Cardiac fibroblast (primary cell): ENCODE measurements at places on chromosomes 2 and 18.

GRCh38 chr18:7157760-7158159, 40.2 kb upstream of the LAMA1 start:
- no peak for DNase-seq

- no peak for DNase-seq
Observed at GRCh38 chr2:174597009-174597344, 627 bp downstream of the WIPF1 start.

- no peak for DNase-seq
Observed at GRCh38 chr2:203994735-203995134, 58.2 kb downstream of the ICOS start.

- DNase-seq: no peak
Observed at GRCh38 chr18:484749-485464, 15.6 kb downstream of the COLEC12 start.

DNA sequence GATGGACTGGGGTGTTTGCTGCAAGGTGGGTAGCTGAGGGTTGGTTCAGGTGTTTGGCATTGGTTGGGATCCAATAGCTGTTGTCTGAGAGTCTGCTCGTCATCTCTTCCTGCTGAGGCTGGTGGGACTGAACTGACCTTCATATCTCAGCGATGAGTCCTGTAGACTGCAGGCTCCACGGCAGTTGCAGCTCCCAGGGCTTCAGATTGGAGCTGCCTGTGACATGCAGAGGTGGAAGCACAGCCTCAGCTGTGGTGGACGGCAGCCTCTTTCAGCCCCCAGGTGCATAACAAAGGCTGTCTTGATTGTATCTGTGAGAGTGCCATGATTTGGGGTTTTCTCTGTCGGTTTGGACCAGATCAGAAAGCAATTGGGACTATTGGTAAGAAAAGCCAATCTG, 3.9 kb upstream of the IL1R2 start:
- no peak for DNase-seq

GRCh38 chr2:111535404-111535803, 348.6 kb downstream of the ANAPC1 start:
- peak; percentile 47 for DNase-seq

- DNase-seq: no peak
Observed at GRCh38 chr2:238645095-238645494, 202.8 kb upstream of the TWIST2 start.

DNA sequence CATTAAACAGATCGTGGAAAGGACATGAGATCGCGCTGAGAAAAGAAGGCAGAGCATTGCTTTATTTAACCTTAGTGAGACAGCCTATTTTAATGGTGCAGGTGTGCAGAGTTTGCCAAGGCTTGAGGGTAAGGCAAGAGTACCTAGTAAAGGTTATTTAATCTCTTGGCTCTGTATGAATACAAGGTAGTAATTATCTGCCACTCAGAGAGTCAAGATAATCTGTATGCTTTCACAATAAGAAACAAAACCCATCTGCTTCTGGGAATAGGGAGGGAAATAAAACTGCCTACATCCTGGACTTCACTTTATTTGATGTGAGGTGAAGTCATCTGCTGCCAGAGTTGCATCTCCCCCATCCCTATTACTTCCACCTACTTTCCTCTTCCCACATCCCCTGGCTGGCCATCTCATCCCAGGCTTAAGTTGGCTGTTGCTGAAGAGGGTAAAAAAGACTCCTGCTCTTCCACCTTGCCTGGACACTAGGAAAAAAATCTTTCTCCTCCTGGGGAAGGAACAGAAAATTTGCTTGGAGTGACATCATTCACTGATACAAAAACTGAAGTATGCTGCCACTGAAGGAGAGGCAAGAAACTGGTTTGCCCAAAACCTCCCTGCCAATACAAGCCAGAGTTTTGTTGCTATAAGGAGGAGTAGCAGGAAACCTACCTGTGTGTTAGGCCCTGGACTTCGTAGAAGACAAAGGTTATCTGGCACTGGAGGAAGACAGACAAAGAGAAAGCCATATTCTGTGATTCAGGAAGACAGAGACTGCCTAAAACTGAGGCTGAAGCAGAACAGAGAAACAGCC, 35.8 kb upstream of the ARHGAP25 start:
- DNase-seq: no peak

DNA sequence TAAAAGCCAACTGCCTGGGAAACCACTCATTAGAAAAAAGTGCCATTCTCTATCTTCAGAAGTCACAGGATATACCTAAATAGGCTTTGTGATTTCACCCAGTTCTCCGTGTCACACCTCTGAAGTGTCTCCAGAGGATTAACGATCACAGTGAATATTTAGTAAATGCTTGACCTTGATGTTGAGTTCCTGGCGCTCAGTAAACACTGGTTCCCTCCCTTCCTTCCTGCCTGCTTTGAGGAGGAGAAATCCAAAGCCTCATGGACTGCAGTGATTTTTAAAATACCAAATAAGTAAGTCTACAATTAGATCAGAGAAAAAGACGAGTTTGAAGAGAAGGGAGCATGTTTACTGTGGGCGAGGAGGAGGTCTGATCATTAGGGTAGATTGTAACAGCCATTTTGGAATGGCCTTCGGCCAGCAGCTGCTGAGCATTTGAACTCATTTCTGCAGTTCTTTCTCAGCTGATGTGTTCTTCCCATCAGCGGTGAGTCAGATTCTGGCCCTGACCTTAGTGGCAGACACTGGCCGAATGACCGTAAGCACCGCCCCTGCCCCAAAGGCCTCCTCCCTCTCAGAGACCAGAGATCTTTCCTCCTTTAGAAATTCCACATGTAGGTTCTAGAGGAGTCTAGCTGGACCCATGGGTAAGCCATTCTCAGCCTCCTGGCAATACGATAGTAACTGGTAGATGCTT, 62.1 kb upstream of the SLC16A14 start:
- DNase-seq: peak; percentile 62

DNA sequence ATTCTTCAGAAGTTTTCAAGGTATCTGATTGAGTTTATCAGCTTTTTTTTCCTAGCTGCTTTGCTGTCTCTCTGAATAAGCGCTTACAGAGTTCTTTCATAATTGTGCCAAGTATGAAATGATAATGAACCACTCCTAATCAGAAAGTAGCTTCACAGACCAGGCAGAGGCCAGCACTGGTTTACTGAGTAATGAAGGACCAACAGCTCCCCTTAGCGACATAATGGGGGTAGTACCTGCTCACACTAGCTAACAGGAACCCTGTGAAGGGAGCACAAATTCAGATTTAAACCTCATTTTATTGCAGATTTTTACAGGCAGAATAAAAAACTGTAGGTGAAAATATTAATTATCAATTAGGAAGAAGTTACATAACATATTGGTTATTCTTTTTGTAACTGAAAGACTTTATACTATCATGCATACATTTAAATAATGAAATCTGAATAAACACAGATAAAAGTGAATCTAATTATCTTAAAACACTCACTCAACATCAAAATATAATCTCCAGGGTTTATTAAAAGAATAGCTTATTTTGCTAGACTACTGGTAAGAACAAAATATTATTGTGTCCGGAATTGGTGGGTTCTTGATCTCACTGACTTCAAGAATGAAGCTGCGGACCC, 53.7 kb upstream of the LRRC30 start:
- DNase-seq: peak; percentile 91

- peak; percentile 32 for DNase-seq
Observed at GRCh38 chr2:11417946-11418585, 47.9 kb downstream of the E2F6 start.

- DNase-seq: no peak
Observed at GRCh38 chr2:97936199-97936598, 59.5 kb downstream of the TMEM131 start.

DNA sequence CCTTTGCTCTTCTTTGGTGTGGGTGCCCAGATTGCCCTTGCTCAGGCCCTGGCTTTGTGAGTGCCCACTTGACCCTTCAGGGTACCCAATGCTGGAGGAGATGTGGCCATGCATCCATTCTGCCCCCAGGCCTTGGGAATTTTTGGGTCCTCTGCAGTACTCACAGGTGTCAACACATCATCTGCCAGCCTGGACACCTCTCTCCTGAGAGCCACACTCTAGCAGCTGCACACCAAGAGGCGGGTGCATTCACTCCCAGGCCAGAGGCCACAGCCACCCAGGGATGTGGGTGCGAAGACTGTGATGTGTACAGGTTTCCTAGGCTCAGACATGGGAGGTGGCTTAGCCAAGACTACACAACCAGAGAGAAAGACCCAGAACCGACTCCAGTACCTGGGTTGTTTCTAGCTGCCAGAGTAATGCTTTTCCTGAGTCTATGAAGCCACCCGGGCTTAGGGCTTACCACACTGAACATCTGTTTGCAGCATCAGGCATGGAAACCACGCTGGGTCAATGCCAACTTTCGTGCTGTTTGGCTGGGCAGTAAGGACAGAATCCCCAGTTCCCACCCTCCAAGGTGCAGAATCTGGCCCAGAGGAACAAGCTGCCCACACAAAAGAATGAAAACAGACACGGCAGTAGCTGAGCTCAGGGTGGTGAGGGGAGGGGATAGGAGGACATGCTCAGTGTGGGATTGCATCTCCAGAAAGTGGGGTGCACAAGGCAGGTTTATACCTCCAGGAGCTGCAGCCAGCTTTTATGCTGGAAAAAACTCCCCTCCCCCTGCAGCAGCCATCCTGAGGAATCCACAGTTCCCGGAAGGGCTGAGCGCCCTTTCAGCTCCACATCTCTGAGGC, 40.1 kb downstream of the KCNF1 start:
- no peak for DNase-seq

GRCh38 chr2:212387146-212387545, 151.5 kb downstream of the ERBB4 start:
- no peak for DNase-seq

DNA sequence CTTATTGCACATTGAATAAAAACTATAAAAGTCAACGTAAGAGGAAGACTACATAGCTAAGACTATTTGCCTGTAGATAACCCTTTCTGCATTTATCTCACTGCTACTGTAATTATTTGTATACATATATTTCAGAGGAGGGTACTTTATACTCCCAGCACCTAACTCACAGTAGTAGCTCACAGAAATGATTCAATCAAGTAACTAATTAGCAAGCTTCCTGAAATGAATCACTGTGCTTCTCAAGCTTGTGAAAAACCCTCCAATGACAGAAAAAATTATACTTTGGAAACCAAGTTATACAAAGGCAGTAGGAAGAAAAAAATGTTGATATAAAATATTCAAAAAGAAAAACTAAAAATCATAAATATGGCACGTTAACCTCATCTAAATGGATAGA, 124.9 kb downstream of the NBAS start:
- no peak for DNase-seq

GRCh38 chr18:23964282-23965238, 50.0 kb upstream of the TTC39C start:
- DNase-seq: no peak

GRCh38 chr2:232276733-232277313, 101.7 kb upstream of the ALPP start:
- DNase-seq: no peak

DNA sequence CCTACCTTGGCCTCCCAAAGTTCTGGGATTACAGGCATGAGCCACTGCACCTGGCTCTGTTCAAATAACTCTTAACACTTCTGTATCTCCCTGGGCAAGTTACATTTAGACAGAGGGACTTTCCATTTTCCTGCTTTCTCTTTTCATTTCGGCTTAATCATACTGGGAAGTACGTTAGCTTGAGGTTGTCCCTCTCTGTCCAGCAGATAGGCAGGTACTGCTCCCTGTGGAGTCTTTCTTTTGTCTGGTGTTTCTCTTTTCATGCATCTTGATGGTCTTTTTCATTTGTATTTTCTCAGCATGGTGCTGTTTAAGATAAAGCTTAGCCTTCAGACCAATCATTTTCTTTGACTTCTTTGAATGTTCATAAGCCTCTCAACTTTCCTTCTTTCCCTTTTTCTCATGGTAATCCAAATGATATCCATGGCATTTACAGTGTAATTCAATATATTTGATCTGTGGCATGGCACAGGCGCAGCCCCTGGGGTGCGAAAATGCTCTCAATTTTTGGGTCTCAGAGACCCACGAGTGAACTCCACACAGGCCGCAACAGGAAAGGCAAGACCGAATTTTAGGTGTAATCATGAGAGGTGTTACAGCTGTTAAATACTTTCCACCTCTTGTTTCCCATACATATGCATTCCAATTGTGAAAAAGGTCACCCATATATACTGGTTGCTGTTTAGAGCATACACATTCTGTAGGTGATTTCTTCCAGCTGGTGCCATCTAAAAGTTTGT, 99.9 kb upstream of the MYO3B start:
- no peak for DNase-seq

GRCh38 chr2:189408294-189408693, 33.0 kb upstream of the WDR75 start:
- DNase-seq: peak; percentile 58

DNA sequence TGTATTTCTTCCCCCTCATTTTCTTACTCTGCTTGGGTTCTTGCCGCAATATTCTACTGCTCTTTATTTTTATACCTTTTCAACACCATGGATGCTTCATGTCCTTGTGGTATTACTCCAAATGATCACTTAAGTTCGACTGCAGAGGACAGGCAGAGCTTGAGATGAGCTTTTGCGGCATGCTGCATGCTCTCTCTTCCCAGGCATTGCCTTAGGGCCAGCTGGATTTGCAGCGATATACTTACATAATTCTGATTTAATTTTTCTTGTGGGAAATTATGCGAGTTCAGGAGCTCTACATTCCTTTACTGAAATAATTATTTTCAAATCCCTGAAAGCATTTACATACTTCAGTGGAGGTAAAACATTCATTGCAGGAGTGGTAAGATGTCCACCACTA, 288.1 kb downstream of the CCDC102B start:
- DNase-seq: no peak

- DNase-seq: peak; percentile 98
Observed at GRCh38 chr2:119252186-119253113, 28.8 kb downstream of the STEAP3 start.

- DNase-seq: no peak
Observed at GRCh38 chr2:128714851-128715312, 396.2 kb upstream of the HS6ST1 start.

DNA sequence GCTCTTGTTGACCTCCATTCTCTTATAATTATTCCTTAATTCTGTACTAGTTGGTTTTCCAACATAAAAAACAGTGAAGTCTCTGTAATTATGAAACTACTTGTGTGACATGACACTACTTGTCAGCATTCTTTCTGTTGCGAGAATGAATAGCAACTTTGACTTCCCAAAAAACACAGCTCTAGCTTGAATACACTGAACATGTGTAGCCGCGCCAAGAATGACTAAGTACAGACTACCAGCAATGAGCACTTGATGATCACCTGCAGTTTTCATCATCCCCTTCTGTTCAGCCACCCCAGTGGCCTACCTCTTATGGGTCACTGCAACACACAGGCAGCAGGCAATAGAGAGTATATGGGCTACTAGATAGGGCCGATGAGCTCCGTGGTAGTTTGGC, 229.3 kb downstream of the TGIF1 start:
- DNase-seq: no peak

GRCh38 chr2:153657651-153658050, 179.1 kb upstream of the RPRM start:
- DNase-seq: no peak
